ENCODE measurements at places on chromosomes 7 and 10. TPM values are rescaled to one million over a fixed set of nuclear protein-coding genes. Genes with fewer than 3 reads are reported as not detected.

EPHB6 gene
- total RNA-seq, result 57.3 TPM

LIPJ gene
- 3.8 TPM for total RNA-seq

MRLN gene
- total RNA-seq, result 1.3 TPM

SEMA3C gene
- total RNA-seq, result 360 TPM
